T-cell (primary cell): ENCODE measurements at places on chromosomes 16 and 17.
A peak's percentile ranks its signal among the peaks of the same experiment; 100 is the strongest.

GRCh38 chr16:87098361-87098760, 218.8 kb downstream of the C16orf95 start:
- no peaks in the 10 kb centered on the region for H3K27me3 ChIP-seq
- H3K27ac ChIP-seq: no peak overlapping the region
- no peaks in the 10 kb centered on the region for H3K36me3 ChIP-seq
- H3K4me1 ChIP-seq: no peaks in the 10 kb centered on the region

DNA sequence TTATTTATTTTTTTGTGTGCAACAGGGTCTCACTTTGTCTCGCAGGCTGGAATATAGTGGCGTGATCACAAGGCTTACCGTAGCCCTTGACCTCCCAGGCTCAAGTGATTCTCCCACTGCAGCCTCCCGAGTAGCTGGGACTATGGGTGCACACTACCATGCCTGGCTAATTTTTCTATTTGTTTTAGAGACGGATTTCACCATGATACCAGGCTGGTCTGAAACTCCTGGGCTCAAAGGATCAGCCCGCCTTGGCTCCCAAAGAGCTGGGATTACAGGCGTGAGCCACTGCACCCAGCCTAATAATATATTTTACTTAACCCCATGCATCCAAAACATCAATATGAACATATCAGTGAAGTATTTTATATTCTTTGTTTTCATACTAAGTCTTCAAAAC, 2.0 kb downstream of the CCDC200 start:
- no peak for DNase-seq
- no peak overlapping the region for H3K4me3 ChIP-seq
- H3K27me3 ChIP-seq: no peaks in the 10 kb centered on the region
- no peak overlapping the region for H3K27ac ChIP-seq
- no peaks in the 10 kb centered on the region for H3K4me1 ChIP-seq
- peaks cover 3% of the 10 kb centered on the region for H3K36me3 ChIP-seq

GRCh38 chr16:83473926-83474650, 333.7 kb upstream of the HSBP1 start:
- H3K36me3 ChIP-seq: no peaks in the 10 kb centered on the region
- no peak overlapping the region for H3K4me3 ChIP-seq
- H3K27me3 ChIP-seq: peaks cover 6% of the 10 kb centered on the region
- DNase-seq: no peak
- H3K27ac ChIP-seq: no peak overlapping the region

DNA sequence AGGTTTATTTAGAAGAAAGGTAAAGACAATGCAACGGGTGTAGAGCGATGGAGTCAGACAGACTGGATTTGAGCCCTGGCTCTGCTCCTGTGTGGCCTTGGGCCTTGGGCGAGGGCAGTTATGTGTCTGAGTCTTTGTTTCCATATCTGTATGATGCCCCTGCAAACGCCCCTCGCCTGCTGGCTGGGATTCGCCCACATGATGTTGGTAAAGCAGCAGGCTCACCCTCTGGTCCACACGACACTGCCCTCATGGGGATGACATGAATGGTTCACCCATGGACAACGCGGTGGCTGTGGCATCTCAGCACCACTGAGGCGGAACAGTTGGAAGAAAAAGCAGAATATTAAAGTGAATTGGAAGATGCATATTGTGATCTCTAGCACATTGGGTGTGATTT, 60.3 kb downstream of the FOXL1 start:
- DNase-seq: no peak
- H3K27me3 ChIP-seq: no peaks in the 10 kb centered on the region
- H3K4me1 ChIP-seq: no peaks in the 10 kb centered on the region
- no peaks in the 10 kb centered on the region for H3K36me3 ChIP-seq
- H3K27ac ChIP-seq: no peak overlapping the region

DNA sequence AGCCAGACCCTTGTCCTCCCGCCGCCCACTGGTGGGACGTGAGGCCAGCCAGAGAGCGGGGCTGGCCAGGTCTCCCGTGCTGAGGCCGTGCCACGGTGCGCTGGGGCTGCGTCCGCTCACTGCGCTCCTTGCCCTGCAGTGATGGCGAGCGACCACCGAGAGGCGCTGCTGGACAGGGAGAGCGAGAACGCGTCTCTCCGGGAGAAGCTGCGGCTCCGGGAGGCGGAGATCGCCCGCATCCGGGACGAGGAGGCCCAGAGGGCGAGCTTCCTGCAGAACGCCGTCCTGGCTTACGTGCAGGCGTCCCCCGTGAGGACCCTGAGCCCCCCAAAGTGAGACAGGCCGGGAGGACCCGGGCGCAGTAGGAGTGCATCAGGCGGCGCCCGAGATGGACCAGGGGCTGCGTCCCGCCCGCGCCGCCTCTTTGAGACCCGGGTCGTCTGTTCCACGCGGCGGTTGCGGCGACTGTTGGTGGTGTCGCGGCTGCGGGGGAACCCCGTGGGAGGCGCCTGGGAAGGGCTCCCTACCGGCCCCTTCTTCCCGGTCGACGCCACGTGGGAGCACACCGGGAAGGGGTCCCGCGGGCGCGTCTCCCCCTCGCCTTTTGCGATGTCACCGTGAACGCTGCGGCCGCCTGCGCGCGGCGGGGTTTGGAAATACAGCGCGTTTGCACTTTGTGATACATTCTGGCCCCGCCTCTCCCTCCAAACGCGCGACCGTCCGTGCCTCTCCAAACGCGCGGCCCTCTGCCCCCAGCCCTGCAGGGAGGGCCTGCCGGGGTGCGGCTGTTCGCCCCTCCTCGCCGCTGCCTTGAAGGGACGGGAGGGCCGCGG, 792 bp upstream of the RAC3 start:
- H3K4me1 ChIP-seq: peaks cover 33% of the 10 kb centered on the region
- H3K36me3 ChIP-seq: peaks cover 4% of the 10 kb centered on the region
- H3K27me3 ChIP-seq: peaks cover 12% of the 10 kb centered on the region
- peak; percentile 52 for DNase-seq
- H3K4me3 ChIP-seq: peak overlapping the region; percentile 55

DNA sequence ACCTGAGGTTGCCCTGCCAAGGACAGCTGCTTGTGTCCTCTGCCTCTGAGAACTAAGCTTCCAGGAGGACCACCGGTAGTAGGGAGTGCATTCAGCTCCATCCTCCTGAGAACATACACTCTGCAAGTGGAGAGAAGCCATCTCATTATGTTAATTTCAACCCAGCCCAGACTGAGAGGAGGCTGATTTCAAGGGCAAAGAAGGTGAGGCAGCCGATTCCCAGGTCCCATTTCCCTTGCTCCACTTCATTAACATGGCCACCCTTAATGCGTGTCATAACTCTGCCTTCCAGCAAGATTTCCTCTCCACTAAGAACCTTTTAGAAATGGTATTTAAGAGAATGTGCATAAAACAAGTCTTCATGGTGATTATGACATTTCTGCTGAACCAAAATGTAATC, 72.5 kb downstream of the CDH13 start:
- DNase-seq: no peak
- H3K4me1 ChIP-seq: no peaks in the 10 kb centered on the region
- H3K36me3 ChIP-seq: no peaks in the 10 kb centered on the region
- H3K27ac ChIP-seq: no peak overlapping the region

DNA sequence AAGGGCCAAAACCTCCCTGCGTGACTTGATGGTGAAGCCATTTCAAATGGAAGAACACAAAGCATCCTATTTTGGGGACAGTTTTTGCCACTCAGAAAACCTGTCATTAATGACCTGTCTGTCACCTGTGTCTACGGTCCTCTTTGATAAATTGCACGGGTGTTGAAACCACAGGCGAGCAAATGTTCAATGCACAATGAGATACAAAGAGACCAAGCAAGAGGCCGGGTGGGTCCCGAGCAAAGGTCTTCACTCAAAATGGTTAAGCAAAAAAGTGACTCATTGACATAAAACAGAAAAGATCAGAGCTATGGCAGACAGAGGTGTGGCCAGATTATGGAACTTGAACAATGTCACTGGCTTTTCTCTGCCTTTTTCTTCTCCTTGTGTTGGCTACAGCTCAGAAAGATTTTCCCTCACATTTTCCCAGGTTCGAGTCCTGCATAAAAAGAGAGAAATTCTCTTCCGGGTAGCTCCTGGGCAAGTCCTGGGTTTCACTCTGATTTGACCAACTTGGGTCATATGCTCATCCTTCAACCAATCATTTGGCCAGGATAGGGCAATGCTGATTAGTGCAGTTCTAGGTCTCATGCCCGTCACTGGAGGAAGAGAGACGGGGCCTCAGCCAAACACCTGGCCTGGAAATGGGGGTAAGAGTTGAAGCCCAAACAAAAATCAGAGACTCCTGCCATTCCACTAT, 92.2 kb downstream of the CMC2 start:
- H3K27me3 ChIP-seq: peaks cover under 1% of the 10 kb centered on the region
- DNase-seq: no peak
- H3K36me3 ChIP-seq: no peaks in the 10 kb centered on the region
- no peak overlapping the region for H3K27ac ChIP-seq

DNA sequence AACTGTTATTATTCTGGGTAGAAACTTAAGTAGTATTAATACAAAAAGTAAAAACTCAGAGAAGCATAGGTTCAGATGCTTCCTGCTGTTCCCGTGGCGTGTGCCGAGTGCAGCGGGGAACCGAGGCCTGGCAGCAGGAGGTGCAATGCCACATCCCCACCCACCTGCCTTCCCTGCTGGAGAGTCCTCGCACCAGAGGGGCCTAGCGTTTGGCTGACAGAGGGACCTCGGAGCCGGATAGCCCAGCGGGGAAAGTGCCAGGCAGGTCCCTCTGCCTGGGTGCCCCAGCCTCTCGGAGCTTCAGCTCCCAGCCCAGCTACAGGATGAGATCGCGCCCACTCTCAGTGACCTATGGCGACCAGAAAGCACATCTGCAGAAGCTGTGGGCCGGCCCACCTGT, 169.6 kb upstream of the GSE1 start:
- H3K4me1 ChIP-seq: peaks cover 35% of the 10 kb centered on the region
- H3K4me3 ChIP-seq: no peak overlapping the region
- DNase-seq: no peak
- peaks cover 2% of the 10 kb centered on the region for H3K27me3 ChIP-seq
- no peaks in the 10 kb centered on the region for H3K36me3 ChIP-seq
- H3K27ac ChIP-seq: no peak overlapping the region

DNA sequence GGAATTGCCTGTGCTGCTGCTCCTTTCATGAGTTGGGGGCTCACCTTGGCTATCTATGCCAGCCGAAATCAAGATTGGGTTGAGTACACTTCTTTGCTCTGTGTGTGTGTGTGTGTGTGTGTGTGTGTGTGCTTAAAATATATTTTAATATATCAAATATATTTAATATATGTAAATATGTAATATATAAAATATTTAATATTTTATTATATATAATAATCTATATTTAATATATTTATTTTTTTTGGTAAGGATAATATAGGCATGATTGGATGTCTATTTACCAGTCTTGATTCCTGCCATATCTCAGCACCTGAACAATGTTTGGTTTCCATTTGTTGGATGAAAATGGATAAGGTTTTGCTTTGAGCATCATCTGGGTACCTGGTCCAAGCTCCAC, 399.3 kb downstream of the CA10 start:
- peaks cover 3% of the 10 kb centered on the region for H3K27me3 ChIP-seq
- H3K36me3 ChIP-seq: no peaks in the 10 kb centered on the region
- no peaks in the 10 kb centered on the region for H3K4me1 ChIP-seq
- H3K4me3 ChIP-seq: no peak overlapping the region
- DNase-seq: no peak
- no peak overlapping the region for H3K27ac ChIP-seq

DNA sequence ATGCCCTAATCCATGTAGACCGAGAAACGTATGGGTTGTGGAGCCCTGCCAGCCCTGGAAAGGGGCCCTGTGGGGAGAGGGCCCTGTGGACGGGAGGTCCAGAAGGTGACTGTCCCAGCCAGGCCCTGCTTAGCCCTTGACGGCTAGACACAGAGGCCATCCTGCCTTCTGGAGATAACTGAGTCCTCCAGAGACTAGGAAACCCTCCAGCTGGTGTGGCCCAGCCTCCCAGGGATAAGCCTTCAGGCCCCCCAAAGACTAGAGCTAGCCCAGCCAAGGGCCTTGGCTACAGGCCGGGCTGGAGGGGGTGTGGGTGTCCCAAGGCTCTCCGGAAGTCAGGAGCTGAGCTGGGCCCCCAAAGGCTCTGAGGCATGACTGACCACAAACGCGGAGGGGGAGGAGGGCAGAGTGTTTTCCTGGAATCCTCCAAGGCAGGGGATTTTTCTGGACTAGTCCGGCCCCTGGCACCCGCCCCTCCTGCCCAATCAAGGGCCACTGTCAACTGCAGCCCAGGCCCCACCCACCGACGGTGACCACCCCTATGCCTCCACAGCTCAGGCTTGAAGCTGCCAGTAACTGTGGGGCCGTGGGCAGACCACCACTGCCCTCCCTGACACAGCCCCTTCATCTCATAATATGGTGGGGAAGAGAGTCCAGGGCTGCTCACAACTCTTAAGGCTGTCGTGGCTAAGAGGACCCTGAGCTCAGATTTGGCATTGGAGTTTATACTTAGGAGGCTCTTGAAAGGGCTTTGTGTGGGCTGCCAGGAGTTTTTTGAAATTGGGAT, 885 bp upstream of the VASN start:
- no peak overlapping the region for H3K4me3 ChIP-seq
- no peaks in the 10 kb centered on the region for H3K36me3 ChIP-seq
- peaks cover 45% of the 10 kb centered on the region for H3K4me1 ChIP-seq

DNA sequence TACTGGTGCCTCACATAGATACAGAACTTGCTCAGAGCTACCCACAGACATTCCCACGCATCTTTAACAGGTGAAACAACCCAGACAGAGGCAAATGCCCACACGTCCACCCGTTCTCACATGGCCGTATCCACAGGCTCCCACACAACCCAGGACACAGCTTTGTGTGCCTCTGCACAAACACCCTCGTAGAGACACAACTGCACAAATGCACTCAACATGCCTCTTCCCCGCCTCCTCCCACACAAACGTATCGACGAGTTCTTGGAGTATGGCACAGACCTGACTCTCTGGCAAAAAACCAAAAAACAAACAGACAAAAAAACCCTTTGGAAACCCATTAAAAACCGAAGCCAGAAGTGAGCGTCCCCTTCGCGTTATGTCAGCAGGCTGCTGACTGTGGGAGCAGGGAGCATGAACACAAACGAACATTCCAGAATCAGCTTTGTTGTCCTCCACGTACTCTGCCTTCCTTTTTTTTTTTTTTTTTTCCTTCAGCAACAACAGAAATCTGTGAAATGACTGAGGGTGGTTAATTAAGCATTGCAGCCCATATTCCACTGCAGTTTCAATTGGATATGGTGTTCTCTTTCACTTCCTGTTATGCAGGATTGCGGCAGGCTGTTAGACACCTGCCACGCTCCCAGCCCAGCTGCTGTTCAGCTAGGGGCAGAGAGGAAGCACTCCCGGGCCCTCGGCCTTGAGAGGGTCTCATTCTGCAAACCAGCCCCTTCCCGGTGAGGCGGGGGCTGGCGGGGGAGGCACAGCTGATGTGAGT, 313.7 kb downstream of the MAF start:
- H3K4me1 ChIP-seq: peaks cover 4% of the 10 kb centered on the region
- H3K27me3 ChIP-seq: no peaks in the 10 kb centered on the region
- no peaks in the 10 kb centered on the region for H3K36me3 ChIP-seq
- no peak overlapping the region for H3K4me3 ChIP-seq

- no peaks in the 10 kb centered on the region for H3K27me3 ChIP-seq
- H3K4me3 ChIP-seq: no peak overlapping the region
- no peak for DNase-seq
- H3K36me3 ChIP-seq: no peaks in the 10 kb centered on the region
- no peak overlapping the region for H3K27ac ChIP-seq
- H3K4me1 ChIP-seq: peaks cover 3% of the 10 kb centered on the region
Observed at GRCh38 chr17:66944351-66945146, 20.0 kb upstream of the CACNG4 start.

GRCh38 chr17:71760062-71760720, 360.6 kb upstream of the SOX9 start:
- H3K27ac ChIP-seq: no peak overlapping the region
- H3K4me3 ChIP-seq: no peak overlapping the region
- no peaks in the 10 kb centered on the region for H3K4me1 ChIP-seq
- no peak for DNase-seq

GRCh38 chr17:79851461-79851817, 12.2 kb upstream of the CBX4 start:
- H3K27me3 ChIP-seq: peaks cover 56% of the 10 kb centered on the region
- no peak overlapping the region for H3K4me3 ChIP-seq
- peaks cover 5% of the 10 kb centered on the region for H3K4me1 ChIP-seq
- no peak overlapping the region for H3K27ac ChIP-seq
